Cortex of kidney (tissue), 1 donor: ENCODE measurements at places on chromosomes 13 and 19.

- no peak for DNase-seq
These were observed 31.7 kb upstream of the ZNF507 start for GRCh38 chr19:32313569-32314265.

GRCh38 chr19:55674459-55674840 lies 576 bp upstream of the EPN1 start:
- DNase-seq: no peak

DNA sequence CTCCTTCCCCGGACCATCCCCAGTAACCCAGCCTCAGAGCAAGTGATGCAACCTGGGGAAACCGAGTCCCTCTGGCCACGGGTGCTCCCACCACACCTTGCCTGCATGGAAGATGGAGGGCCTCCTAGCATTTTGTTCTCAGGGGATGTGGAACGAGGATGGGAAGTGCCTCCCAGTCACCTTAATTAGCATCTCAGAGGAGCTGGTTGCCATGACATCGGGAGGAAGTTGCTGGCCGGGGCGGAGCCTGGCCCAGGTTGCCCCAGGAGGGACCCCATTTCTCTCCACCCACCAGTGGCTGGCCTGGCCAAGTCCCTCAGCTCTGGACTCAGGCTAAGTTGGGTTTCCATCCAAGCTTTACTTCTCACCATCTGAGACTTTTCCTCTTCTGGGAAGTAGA lies 24.1 kb upstream of the PTPRS start:
- DNase-seq: no peak

DNA sequence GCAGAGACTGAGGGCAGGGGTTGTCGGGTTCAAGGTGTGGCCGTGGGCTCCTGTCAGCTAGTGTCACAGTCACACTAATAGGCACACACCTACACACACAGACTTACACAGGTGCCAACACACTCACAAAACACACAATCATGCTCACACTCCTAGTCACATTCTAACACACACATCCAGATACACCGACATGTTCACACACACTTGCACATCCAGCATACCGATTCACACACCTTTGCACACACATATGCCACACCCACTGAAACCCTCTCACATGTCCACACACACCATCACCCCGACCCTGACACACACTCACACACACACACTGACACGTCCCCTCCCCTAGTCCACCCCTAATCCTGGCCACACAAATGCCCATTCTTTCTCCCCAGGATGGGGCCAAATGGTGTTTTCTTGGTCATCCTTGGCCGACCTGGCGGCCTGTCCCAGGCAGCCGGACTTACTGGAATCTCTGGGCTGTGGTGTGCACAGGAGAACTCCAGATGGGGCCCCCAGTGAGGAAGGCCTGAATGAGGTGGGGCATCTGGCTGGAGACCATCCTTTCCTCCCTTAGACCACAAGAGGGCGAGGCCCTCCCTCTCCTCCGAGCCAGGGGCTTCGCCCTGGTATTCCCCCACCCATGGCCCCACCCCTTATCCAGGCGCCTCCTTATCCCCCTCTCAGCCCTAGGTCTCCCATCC lies 19.1 kb upstream of the PNMA8B start:
- DNase-seq: no peak

GRCh38 chr13:45879666-45880065 lies 28.1 kb upstream of the SIAH3 start:
- no peak for DNase-seq

GRCh38 chr13:95137096-95137495 lies 164.2 kb downstream of the ABCC4 start:
- DNase-seq: no peak

- no peak for DNase-seq
These were observed 49.0 kb upstream of the FRY start for GRCh38 chr13:31982540-31982939.

DNA sequence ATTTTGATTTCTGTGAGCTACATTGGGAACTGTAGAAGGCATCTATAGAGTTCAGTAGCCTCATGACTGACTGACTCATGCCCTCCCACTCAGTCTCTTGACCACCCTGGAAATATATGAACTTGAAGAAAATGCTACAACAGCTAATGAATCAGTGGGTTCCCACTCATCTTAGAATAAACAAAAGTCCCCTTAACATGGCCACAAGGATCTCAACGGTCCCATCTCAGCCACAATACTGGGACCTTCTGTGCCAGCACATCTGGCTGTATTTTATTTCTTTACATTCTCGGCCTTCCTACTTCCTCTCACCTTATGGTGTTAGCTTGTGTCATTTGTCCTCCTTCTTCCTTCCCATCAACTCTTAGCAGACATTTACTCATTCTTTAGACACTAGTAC lies 619.8 kb downstream of the DCT start:
- no peak for DNase-seq

DNA sequence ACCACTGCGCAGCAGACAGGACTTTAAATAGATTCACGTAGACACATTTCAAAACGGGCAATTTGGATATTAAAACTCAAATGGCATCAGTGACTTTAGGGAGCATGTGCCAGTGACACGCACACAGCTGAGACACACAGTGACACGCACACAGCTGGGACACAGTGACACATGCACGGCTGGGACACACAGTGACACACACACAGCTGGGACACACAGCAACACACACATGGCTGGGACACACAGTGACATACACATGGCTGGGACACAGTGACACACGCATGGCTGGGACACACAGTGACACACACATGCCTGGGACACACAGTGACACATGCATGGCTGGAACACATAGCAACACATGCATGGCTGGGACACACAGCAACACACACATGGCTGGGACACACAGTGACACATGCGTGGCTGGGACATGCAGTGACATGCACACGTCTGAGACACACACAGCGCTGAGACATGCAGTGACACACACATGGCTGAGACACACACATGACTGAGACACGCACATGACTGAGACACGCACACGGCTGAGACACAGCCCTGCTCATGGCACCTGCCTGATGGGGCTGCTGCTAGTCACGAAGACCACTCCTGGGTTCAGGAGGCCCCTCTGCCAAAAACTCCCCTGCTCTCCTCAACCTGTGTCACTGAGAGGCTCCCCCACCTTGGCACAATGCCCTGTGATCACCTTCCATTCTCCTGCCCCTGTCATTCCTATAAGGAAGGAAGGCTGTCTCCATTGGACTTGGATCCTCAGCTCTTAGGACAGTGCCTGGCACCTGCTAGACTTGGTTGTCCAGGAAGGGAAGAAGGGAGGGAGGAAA lies 52.5 kb downstream of the SOX1 start:
- no peak for DNase-seq

DNA sequence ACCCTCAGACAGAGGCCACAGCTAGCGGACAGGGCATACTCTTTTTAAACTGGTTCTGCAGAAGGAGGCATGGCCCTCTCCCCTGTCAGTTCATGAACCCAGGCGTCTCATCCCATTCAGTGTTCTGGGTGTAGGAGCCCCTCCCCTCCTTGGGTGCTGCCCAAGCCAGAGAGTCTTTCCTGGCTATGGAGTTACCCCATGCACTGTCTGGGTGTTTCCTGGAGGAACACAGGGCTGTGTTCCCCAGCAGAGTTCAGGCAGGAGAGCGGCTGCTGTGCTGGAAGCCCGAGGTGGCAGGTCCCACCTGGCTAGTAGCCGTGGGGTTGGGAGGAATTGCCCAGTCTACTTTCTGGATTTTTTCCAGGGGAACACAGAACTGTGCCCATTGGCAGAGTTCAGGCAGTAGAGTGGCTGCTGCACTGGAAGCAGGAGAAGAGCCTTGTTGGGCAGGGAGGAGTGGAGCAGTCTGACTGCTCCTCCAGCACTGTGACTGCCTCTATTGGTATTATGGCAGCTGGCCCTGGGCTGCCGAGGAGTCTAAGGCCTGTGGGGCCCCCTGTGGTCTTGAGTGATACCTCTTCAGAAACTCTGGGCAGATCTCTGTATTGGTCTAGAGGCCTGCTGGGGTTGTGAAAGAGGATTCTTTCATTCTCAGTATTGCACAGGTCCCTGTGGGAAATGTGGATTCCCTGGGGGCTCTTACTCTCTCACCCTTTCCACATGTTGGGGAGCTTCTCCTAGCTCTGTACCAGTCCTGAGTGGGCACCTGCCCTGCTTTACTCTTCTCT lies 168.3 kb downstream of the PCDH20 start:
- DNase-seq: no peak

DNA sequence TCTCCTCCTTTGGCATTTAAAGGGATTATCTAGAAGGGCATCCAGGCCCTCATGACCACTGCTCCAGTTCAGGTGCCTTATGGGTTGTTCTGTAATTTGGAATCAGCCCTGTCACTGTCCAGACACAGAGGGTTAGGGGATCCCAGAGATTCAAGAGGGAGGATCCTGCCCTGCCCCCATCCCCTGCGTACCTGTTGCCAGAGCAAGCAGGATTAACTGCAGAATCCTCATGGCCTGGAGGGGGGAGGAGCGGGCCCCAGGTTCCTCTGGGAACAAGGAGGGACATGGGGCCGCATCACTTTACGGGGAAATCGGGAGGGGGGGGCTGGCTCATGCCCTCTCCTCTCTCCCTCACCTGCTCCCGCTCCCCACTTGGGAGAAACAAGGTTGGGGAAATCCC lies 1.0 kb downstream of the KLK11 start:
- DNase-seq: no peak

GRCh38 chr19:40646743-40647254 lies 43.7 kb downstream of the NUMBL start:
- DNase-seq: no peak

- no peak for DNase-seq
These were observed 13.6 kb downstream of the ZNF490 start for GRCh38 chr19:12596927-12597548.

- no peak for DNase-seq
These were observed 5.4 kb downstream of the DIAPH3 start for GRCh38 chr13:60158321-60158801.

DNA sequence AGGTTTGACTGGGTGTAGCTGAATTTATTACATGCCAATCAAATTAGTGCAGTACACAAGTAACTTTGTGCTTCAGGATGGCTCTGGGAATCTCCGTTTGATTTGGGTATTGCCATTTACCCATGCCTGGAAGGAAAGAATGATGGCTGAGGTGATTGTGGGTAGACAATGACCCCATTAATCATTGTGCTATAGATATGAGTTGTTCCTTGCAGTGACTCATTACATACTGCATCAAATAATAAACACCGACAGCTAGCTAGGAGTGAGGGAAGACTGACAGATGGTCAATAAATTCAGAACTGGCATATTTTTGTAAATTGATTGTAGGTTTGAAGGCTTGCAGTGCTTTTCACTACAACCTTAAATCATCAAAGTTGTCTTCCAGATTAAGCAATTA lies 1069.5 kb downstream of the DIAPH3 start:
- DNase-seq: no peak

- DNase-seq: no peak
These were observed 33.8 kb upstream of the ONECUT3 start for GRCh38 chr19:1719519-1719918.

DNA sequence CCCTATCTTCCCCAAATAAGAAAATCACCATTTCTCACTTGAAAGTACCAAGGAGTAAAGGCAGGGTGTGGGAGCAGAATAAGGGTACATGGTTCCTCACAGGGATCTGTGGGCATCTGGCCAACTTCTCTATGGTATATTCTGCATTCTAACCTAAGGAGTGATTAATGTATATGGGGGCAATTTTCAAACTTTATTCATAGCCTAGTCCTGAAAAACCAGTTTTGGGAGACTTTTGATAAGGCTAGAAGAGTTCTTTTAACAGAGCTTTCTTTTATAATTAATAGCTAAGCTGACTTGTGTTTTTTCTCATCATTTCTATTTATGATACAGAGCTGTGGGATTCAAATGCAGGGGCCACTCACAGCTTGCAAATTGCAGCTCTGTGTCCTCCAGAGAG lies 852 bp downstream of the SCEL start:
- DNase-seq: no peak

GRCh38 chr13:36549755-36550154 lies 117.5 kb downstream of the CCNA1 start:
- no peak for DNase-seq

- DNase-seq: no peak
These were observed 6.9 kb upstream of the SBK3 start for GRCh38 chr19:55552206-55552605.
